ENCODE measurements at places on chromosomes 7 and 10. TPM values are rescaled to one million over a fixed set of nuclear protein-coding genes. Genes with fewer than 3 reads are reported as not detected.
A peak's percentile ranks its signal among the peaks of the same experiment; 100 is the strongest.

TWNK gene
- 4.1 TPM for total RNA-seq

H2AZ2 gene
- total RNA-seq: 143 TPM

SEMA3D gene
- 72.6 TPM for total RNA-seq

ZNF680 gene
- total RNA-seq: 25.5 TPM

IRF5 gene
- 4.2 TPM for total RNA-seq

HILPDA gene
- 44.1 TPM for total RNA-seq

FKBP9 gene
- total RNA-seq: 194 TPM

ABCB1 gene
- total RNA-seq: 1.1 TPM

CALCR gene
- total RNA-seq: 0.49 TPM

PIP4K2A gene
- total RNA-seq: 22.1 TPM

CALML3 gene
- 9.8 TPM for total RNA-seq

SH2D4B gene
- 0.20 TPM for total RNA-seq

ABCA13 gene
- 5.6 TPM for total RNA-seq

ELN gene
- total RNA-seq: 321 TPM

WNT8B gene
- total RNA-seq: not detected

DNA sequence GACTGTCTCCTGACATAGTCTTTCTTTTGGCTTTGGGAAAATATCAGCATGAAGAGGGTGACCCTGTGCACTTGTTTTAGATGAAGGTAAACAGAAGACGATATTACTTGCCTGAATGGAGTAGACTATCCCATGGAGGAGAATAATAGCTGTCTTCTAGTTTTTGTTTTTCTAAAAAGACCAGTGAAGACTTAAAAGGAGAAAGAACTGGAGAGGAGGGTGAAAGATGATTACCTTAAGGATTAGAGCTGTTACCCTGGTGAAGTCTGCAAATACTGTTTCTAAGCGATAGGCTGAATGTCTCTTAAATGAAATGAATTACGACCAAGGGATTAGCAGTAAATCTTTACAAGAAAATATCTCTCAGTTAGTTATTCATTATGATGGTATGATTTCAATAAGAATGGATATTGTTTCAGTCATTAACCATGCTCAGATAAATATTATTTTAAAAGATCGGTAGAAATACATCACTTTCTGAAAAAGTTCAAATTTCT is 255.6 kb upstream of the FERD3L start:
- DNase-seq: no peak

DNA sequence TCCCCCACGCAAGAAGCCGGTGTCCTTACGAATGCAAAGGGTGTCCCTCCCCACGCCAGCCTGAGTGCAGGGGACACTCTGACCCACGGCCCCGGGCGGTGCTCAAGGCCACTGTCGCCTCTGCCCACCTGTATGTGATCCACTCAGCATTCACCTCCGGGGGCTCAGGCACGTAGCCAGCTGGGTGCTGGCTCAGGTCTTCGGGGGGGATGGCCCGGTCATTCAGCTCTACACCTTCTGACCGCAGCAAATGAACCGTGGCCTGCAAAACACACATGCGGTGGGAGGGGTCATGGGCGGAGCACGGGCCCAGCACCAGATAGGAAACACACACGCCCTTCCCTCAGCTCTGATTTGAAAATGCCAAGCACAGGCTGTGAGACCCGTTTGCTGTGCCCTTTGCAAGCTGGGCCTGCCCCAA is 25.9 kb downstream of the CFAP46 start:
- no peak for DNase-seq

GRCh38 chr10:3538656-3539531 is 246.1 kb downstream of the KLF6 start:
- DNase-seq: peak; percentile 50

GRCh38 chr10:26624006-26624405 is 73.5 kb upstream of the PDSS1 start:
- no peak for DNase-seq

- no peak for DNase-seq
Observed at GRCh38 chr10:13351340-13351915, 3.3 kb upstream of the SEPHS1 start.

DNA sequence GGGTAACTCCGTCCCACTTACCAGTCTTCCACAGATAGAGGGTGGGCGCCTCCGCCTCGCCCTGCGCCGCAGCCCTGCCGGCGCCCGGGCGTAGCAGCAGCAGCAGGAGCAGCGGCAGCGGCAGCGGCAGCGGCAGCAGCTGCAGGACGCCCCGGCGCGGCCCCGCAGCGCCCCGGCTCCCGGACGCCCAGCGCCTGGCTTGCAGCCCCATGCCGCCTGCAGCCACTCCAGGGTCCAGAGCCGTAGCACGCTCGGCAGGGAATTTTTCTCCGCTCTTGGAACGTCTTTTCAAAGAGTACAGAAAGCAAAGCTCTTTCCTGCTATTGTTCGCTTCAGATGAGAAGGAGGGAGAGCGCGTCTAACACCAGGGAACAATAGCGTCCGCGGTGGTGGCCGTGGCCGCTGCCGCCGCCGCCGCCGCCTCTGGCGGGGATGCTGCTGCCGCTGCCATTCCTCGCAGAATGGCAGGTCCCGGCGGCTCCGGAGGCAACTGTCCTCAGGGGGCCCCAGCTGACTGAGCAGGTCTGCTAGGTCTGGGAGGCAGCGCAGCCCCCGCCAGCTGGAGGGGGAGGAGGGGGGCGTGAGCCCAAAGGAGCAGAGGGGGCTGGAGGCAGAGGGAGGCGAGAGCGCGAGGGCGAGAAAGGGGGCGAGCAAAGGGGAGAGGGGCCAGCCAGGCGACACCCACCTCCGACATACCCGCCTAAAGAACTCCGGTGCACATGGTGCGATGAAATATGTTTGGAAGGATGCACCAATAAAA is at the start of gene THSD7A:
Gene THSD7A (minus strand): TSS at position 463 of the 760 bp plus-strand sequence. CDS start 252 bp downstream, at position 211.
- DNase-seq: peak; percentile 67

- DNase-seq: no peak
Observed at GRCh38 chr10:70432101-70432500, 9.4 kb downstream of the NODAL start.

GRCh38 chr7:104296900-104297299 is 31.5 kb upstream of the LHFPL3 start:
- DNase-seq: no peak

GRCh38 chr10:34081347-34081743 is 733.8 kb downstream of the PARD3 start:
- no peak for DNase-seq

DNA sequence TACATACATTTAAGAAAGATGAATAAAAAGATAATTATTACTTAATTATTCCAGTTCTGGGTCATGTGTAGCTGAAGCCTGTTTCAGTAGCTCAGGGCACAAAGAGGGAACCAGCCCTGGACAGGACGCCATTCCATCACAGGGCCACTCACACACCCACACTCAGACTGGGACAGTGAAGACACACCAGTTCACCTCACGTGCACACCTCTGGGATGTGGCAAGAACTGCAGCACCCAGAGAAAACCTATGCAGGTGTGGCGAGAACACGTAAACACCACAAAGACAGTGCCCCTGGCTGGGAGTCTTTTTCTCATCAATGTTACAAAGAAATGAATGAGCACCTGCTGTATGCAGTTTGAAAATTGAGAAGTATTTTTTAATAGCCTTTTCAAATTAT is 1.6 kb upstream of the IDI1 start:
- DNase-seq: no peak

DNA sequence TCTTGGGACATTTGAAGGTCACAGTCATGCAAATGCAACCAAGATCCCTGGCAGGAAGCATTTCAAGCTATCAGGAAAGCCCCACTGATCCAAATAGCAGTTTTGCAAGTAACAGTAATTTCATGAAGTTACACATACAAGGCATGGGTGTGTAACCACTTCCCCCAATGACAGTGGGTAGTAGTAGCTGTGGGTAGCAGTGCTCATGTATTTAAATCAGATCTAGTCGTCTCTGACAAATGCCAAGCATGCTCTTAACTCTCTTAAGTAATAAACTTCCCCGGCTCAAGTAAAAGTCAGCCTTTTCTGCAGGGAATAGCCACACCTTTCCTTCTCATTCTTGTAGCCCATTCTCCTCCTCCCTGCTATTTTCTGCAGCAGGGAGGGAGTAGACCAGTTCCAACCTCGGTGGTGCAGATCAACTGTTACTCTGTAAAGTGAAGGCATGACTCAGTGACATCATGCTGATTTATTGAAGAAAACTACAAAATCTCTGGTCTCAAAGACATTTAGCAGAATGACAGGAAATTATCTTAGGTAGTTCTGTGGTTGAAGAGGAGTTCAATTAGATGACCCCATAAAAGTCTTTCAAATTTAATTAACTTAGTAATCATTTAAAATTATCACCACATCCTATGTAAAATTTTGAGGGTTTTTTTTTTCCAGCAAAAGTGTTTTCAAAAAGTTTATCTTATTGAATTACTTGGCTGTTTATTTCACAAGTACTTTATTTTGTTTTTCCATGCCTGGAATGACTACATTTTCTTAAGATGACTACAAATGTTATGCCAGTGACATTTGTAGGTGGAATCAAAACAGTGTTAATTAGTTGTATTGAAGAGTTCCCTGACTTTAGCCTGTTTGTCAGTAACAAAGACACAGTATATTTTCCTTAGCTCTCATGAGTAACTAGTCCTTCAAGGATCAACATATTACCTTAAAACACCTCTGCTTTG is 568.3 kb downstream of the INHBA start:
- no peak for DNase-seq

- no peak for DNase-seq
Observed at GRCh38 chr10:53939654-53940053, 861.4 kb downstream of the PCDH15 start.

- DNase-seq: no peak
Observed at GRCh38 chr7:54843841-54844355, 84.9 kb upstream of the SEC61G start.

DNA sequence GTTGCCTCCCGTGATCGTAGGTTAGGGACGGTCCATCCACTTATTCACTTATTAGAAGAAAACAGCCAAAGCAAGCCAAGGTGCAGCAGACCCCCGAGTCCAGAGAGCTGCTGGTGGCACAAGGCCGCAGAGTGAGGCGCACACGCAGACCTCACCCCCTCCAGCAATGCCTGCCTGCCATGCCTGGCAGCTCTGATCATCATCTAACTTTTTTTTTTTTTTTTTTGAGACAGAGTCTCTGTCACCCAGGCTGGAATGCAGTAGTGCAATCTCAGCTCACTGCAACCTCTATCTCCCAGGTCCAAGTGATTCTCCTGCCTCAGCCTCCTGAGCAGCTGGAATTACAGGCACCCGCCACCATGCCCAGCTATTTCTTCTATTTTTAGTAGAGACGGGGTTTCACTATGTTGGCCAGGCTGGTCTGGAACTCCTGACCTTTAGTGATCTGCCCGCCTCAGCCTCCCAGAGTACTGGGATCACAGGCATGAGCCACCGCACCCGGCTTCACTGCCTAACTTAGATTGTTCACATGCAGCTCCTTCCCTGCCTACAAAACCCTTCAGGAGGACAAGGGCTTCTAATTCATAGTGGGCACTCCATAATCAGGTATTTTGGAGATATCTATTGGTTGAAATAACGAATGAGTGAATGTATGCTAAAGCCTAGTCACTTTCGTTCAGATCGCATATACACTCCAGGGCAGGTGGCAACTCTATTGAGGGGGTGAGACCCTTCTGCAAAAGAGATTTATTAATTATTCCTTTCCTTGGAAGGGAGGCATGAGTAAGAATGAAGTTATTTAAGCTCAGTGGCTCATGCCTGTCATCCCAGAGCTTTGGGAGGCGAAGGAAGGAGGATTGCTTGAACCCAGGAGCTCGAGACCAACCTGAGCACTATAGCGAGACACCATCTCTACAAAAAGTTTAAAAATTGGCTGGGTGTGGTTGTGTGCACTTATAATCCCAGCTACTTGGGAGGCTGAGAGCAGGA is 15.9 kb downstream of the TRIM56 start:
- no peak for DNase-seq

- DNase-seq: peak; percentile 55
Observed at GRCh38 chr7:101124376-101125056, 2.4 kb upstream of the SERPINE1 start.

DNA sequence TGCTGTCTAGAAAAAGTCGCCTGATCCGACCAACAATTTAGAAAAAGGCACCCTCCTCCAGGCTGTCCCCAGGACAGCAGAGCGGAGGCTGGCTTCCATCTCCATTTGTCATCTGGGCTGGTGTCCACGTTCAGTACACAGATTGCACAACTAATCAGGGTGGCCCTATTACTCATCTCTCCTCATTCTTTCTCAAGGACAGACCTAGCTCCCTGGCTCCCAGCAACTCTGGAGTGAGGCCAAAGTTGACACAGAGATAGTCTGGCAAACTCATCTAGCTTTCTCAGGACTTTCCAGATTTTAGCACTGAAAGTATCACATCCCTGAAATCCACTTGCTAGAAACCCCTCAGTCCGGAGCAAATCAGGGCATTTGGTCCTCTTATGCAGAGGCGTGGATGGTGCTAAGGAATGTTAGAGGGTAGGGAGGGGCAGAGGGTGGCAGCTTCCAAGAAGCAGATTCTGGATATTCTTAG is 75.1 kb downstream of the DNAH11 start:
- no peak for DNase-seq

DNA sequence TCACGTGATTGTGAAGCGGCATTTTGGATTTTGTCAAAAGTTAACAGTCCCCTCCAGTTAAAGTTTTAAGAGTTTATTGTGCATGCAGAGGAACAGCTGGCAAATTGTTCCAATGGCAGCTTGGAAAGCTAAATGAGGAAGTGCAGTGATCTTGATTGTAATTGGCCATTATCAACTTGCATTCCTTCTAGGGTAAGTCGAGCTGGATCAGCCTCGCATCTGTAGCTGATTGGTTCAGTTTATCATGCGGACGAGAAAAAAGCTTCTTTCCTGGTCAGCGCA is 566 bp downstream of the ZNF789 start:
- peak; percentile 33 for DNase-seq
